Thymus (tissue), 14 donors: ENCODE measurements at places on chromosomes 2 and 18. TPM values are rescaled to one million over a fixed set of nuclear protein-coding genes. Genes with fewer than 3 reads are reported as not detected.

The HOXD9 gene
- total RNA-seq: 0.14 TPM

The COL4A4 gene
- 1.7 TPM for total RNA-seq

The NYAP2 gene
- 0.05 TPM for total RNA-seq

The RETSAT gene
- total RNA-seq: 9.9 TPM

The TXNDC2 gene
- total RNA-seq: not detected

The NT5DC4 gene
- 0.85 TPM for total RNA-seq

The DAW1 gene
- total RNA-seq: 0.28 TPM

The VWA3B gene
- total RNA-seq: 3.2 TPM

The DSG3 gene
- 17.1 TPM for total RNA-seq

The SERPINB8 gene
- total RNA-seq: 7.0 TPM

The IGFBP2 gene
- 189 TPM for total RNA-seq

DNA sequence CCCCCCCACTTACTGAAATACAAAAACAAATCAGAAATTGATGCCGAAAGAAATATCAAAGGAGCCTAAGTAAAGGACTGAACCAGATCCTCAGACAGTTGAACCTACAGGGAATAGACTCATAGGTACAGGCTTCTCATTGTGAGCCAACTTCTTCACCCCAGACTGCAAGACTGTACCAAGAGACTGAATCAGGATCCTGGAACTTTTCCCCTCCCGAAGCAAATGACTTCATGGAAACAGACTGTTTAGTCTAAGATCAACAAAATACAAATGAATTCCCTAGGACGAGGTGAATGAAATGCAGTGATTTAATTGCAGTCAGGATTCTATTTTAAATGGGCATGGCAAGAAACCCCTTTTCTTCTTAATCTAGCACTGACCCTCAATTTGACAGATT is 53.6 kb upstream of the RNF152 start:
- H3K4me3 ChIP-seq: no peak overlapping the region
- DNase-seq: no peak
- no peak overlapping the region for H3K27ac ChIP-seq
- no peaks in the 10 kb centered on the region for H3K36me3 ChIP-seq
- H3K4me1 ChIP-seq: no peaks in the 10 kb centered on the region

DNA sequence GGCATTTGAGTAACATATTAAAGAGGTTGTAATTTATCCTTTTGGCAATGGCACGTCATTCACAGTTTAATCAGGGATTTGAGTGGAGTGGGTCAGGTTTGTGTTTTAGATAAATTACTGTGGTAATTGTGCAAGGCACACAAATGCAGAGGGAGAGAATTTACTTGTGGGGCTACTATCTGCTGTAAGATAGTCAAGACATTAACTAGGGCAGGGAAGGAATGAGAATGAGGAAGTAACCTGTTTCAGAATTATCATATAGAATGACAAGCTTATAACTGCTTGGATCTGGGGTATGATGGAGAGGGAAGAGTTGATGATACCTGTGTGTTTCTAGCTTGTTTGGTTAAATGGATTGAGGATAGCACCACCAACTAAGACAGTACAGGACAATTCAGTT is 58.9 kb upstream of the ZSWIM2 start:
- no peaks in the 10 kb centered on the region for H3K4me1 ChIP-seq
- H3K27ac ChIP-seq: no peak overlapping the region
- no peak for DNase-seq
- H3K36me3 ChIP-seq: no peaks in the 10 kb centered on the region
- no peak overlapping the region for H3K4me3 ChIP-seq

DNA sequence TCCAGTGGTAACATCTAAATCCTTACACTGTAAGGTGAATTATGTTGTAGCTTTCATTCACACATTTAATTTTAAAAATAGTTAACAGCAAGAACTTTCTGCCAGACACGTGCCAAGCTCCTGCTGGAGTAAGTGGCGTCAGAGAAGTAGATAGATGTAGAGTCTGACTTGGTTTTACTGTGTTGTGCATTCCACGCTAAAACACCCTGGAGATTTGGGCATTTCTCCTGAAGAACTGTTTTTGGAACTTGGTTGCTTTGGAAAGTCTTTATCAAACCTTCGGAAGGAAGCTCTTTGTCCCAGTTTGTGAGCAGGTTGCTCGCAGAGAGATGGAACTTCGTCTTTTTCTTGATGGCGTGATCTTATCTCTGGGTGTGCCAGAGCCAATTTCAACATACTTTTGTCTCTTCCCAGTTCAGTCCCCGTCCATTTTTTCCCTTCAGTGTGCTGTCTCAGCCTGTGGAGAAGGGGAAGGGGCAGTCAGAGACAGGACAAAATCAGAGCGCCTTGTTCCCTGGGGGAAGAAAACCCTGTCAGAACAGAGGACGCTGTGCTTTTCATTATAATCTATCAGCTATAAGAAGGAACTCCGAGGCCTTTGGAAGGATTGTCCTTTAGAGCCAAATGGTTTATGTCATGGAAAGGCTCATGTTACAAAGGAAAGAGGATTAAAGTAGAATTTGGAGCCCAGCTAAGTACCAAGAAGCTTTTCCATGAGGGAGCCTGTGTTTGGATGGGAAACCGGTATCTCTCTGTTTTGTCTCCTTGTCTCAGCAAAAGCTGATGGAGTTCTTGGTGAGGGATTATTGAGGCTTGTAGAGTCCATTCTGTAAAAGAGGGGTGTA is 18.9 kb downstream of the GRHL1 start:
- no peak overlapping the region for H3K4me3 ChIP-seq
- no peaks in the 10 kb centered on the region for H3K36me3 ChIP-seq
- no peaks in the 10 kb centered on the region for H3K4me1 ChIP-seq

DNA sequence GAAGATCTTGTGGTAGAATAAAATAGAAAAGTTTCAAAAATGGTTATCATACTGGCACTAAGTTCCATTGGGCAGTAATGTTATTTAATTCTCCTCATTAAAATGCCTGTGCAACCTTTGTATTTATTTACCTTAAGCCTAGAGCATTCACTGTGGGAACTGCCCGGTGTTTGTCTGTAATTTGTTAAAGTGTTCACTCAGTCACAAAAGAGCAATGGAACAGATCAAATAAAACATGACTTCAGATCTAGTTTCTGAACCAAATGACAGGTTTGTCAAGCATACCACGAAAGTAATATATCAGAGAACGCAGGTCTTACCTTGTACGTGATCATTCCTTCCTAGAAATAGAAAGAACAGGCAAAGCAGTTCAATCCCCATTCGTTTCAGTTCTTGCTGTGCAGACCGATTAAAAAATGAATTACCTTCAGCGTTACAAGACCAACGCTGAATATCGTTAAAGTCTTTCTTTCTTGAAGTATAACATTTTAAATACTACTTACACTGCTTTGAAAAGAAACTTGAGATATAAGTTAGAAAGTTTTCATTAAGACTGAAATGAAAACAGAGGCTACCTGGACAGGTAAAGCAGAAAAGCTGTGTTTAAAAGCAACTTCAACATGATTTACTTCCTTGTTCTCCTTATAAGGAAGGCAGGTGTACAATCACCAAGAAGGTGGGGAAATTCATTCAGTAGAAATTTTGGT is at the start of gene ITGB6:
Gene ITGB6 (minus strand): TSS at position 590 of the 707 bp plus-strand sequence. CDS start 209 bp downstream, at position 381.
- no peak for DNase-seq
- no peaks in the 10 kb centered on the region for H3K36me3 ChIP-seq
- H3K4me1 ChIP-seq: no peaks in the 10 kb centered on the region
- no peak within 1 kb of the TSS for H3K4me3 ChIP-seq

DNA sequence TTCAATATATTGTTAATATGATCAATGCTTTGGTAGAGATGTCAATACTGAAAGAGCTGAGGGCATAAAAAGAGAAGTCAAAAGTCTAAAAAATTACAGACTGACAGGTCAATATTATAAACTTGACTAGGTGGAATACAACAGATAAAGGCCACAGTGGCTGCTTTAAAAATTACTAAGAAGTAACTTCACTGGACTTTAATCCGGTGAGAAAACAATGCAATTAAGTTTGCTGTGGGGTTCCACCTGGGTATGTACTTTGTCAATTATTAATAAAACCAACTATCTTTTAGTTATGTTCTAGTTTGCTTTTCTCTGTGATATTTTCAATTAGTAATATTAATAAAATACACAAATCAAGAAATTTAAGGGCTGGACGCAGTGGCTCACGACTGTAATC is 44.7 kb downstream of the RAPH1 start:
- no peak overlapping the region for H3K27ac ChIP-seq
- no peaks in the 10 kb centered on the region for H3K27me3 ChIP-seq
- no peaks in the 10 kb centered on the region for H3K36me3 ChIP-seq
- H3K4me1 ChIP-seq: no peaks in the 10 kb centered on the region
- no peak overlapping the region for H3K4me3 ChIP-seq

- H3K36me3 ChIP-seq: no peaks in the 10 kb centered on the region
- H3K4me1 ChIP-seq: no peaks in the 10 kb centered on the region
- DNase-seq: no peak
- H3K27ac ChIP-seq: no peak overlapping the region
- no peak overlapping the region for H3K4me3 ChIP-seq
These were observed 142.4 kb upstream of the RBBP8 start for GRCh38 chr18:22790545-22791309.

DNA sequence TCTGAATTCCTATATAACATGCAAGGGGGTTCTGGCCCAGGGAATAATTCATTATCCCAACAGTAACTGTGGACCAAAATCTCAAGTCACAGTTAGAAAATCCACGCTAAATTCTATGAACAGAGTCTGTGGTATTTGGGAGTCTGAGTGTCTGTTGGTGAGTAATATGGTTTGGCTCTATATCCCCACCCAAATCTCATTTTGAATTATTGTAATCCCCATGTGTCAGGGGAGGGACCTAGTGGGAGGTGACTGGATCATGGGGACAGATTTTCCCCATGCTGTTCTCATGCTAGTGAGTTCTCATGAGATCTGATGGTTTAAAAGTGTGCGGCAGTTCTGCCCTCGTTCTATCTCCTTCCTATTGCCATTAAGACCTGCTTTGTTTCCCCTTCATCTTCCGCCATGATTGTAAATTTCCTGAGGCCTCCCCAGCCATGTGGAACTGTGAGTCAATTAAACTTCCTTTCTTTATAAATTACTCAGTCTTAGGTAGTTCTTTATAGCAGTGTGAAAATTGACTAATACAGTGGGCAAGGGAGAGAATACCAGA is 68.3 kb downstream of the NBAS start:
- no peak overlapping the region for H3K27ac ChIP-seq
- no peaks in the 10 kb centered on the region for H3K4me1 ChIP-seq
- no peak overlapping the region for H3K4me3 ChIP-seq
- no peak for DNase-seq
- H3K36me3 ChIP-seq: no peaks in the 10 kb centered on the region

GRCh38 chr2:39266139-39266805 is 22.5 kb upstream of the CDKL4 start:
- H3K4me3 ChIP-seq: no peak overlapping the region
- H3K36me3 ChIP-seq: no peaks in the 10 kb centered on the region
- H3K4me1 ChIP-seq: no peaks in the 10 kb centered on the region

DNA sequence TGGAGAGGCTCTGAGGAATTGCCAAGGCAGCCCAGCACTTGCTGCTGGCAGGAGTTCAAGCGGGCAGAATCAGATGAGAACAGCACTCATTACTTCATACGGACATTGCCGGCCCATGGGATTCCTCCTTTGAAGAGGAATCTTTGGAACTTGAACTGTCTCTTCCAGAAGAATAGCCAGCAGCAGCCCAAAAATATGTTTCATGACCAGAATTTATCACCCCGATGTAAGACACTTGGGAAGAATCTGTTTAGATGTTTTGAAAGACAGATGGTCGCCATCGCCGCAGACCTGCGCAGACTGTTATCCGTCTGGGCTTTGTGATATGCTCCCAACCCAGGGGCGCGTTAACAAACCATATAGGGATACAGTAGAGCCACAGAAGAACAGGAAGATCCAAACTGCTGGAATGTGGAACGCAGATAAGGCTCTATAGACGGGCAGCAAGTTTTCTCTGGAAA is 3.7 kb upstream of the ADI1 start:
- no peak for DNase-seq
- no peaks in the 10 kb centered on the region for H3K27me3 ChIP-seq
- H3K4me1 ChIP-seq: peaks cover 8% of the 10 kb centered on the region
- no peaks in the 10 kb centered on the region for H3K36me3 ChIP-seq
- no peak overlapping the region for H3K4me3 ChIP-seq
- H3K27ac ChIP-seq: no peak overlapping the region

DNA sequence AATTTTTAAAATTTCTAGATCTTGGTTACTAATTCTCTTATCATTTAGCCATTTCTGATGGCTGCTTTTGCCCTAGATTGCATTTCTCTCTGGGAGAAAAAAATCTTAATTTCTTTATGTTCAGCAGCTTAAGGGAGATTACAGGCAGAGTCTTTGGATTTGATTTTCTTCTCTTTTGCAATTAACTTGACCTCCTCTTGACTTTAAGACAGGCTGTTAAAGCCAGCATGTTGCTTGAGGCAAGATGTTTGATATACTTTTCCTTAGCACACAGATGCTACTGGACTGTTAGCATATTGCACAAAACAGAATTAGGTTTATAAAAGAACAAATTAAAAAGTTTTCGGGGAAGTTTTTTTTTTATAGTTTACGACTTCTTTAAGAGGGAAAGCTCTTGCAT is 50.0 kb downstream of the XRCC5 start:
- no peak overlapping the region for H3K4me3 ChIP-seq
- no peaks in the 10 kb centered on the region for H3K27me3 ChIP-seq
- H3K4me1 ChIP-seq: peaks cover 2% of the 10 kb centered on the region
- peaks cover 91% of the 10 kb centered on the region for H3K36me3 ChIP-seq
- DNase-seq: no peak

DNA sequence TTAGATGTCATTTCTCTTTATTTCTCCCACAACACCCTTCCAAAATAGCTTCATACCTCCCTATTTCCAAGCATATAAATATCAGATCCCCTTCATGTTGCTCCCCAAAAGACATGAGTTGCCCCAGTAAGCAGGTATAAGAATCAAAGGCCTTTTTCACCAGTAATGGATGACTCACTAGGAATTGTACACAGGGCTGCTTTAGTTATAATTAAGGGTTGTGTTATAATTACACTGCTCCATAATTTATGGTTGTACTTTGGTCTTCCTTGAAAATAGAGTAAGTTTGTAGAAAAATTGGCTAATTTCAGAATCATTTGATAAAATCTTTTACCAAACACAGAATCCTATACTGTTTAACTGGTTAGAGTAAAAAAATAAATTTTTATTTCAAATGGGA is 8.8 kb upstream of the AQP4 start:
- no peak overlapping the region for H3K4me3 ChIP-seq
- DNase-seq: no peak
- no peaks in the 10 kb centered on the region for H3K27me3 ChIP-seq
- no peak overlapping the region for H3K27ac ChIP-seq
- no peaks in the 10 kb centered on the region for H3K4me1 ChIP-seq

- H3K4me3 ChIP-seq: no peak overlapping the region
- no peak overlapping the region for H3K27ac ChIP-seq
- H3K36me3 ChIP-seq: no peaks in the 10 kb centered on the region
- no peak for DNase-seq
These were observed 46.7 kb upstream of the SERPINE2 start for GRCh38 chr2:224085811-224086210.

DNA sequence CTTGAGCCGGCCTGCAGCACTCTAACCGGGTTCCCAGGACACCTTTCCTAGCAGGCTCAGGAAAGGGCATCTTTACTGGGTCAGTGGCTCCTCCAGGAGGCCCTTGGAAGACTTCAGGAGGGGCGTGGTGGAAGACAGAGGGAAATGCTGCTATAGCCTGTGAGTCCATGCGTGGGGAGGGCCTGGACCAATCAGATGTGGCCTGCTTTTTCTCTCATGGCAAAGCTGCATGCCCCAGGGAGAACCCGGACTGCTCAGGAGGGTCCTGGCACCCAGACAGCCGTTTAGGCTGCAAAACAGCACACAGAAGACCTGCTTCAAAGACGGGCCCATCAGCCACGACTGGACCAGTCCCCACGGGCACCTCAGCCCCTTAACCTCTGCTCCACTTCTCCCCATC is 84.4 kb downstream of the EIPR1 start:
- no peaks in the 10 kb centered on the region for H3K27me3 ChIP-seq
- no peaks in the 10 kb centered on the region for H3K4me1 ChIP-seq
- H3K36me3 ChIP-seq: no peaks in the 10 kb centered on the region
- DNase-seq: no peak
- H3K27ac ChIP-seq: no peak overlapping the region
